ENCODE measurements at places on chromosomes 4 and X.

DNA sequence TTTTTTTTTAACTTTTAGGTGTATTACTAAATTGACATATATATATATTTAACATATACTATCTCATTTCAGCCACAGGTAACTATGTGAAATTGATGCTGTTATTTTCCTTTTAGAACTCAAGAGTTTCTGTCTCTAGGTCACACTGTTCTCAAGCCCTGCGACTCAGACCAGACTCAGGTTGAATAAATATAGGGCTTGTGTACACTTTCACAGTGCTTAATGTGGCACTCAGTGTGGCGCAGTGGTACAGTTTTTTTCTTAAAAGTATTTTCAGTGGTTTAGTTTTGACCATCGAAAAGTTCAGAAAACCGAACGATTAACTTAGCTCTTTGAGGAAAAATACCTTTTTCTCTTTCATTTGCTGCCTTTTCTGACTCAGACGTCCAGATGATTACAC, 24.7 kb downstream of the PACRGL start:
- DNase-seq: no peak

DNA sequence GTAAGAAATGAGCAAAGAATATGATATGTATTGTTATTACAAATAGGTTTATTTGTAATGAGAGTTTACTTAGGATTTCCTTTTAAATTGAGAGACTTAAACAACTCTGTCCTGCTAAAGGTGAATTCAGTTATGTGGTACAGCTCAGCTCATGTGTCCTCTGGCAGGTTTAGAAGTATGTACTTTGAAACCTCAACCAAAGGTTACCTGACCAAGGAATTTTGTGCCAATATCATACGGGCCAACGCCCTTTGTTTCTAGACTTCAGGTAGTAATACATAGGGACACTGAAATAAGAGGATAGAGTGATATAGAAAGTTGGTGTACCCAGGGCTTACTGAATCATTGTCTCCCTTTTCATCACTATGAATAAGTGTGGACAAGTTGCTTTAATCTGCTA, 25.7 kb downstream of the SLAIN2 start:
- no peak for DNase-seq

DNA sequence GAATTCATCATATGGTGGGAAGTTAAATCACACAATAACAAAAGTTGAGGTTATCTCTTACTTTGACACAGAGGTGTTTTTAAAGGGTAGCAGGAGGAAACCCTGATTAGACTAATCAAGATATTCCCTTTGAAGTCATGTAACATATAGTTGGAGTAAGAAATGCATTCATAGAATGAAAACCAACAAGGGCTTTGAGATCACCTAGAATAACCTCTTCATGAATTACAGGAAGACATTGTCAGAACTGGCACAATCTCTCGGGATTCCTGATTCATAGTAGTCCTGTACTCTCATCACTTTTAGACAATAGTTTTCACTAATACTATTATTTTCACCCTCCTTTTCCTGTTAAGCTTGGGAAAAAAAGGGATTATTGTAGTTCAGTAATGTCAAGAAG, 170.2 kb downstream of the PPP3CA start:
- DNase-seq: no peak

DNA sequence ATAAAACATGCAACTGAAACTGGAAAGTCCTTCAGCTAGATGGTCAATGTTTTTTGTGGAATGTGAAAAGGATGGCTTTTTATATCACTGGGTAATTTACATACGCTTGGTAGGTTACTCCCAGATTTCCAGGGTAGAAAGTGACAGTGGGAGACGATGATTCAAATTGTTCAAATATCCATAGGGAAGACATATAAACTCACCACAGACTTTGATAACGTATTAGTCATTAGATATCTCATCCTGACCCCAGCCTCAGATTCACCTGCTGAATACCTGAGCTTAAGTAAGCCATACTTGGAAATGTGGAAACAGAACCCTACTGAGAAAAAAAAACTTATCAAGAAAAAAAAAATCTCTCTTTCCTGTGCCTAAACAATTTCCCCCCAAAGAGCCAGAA, 169.4 kb downstream of the ZNF674 start:
- no peak for DNase-seq

DNA sequence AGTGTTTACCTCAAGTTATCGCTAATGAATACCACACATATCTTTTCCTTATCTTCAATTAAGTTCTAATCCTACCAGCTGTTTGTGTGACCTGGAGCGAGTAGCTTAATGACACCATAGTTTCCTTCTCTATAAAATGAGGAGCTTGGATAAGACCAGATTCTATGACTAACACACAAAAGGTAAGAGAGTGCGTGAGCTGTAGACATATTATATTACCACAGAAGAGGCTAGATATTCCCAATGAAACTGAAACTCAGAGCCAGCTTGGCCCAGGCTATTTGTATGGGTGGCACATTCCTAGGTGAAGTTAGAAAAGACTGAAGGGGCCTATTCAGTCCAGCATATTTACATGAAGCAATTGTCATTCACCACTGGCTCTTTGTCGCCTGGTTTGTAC, 30.2 kb downstream of the ASB5 start:
- DNase-seq: no peak

DNA sequence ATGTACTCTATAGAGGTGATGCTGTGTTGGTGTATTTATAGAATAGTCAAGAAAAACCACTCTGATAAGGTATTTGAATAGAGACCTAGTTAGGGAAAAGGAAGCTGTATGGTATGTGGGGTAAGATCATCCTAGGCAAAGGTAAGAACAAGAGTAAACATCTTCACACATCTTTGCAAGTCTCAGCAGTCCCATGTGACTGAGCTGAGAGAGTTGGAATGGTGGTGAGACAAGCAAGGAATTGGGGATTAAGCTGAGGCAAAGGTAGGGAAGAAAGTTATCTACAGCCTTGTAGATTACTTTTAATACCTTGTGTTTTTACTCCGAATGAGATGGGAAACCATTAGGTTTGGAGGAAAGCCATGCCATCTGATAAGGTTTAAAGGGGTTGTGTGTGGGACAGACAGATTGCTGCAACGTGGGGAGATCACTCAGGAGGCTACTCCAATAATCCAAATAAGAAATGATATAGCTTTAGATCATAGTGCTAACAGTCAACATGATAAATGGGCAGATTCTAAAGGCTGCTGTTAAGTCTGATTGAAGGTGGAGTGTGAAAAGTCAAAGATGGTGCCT, 31.7 kb upstream of the MANBA start:
- DNase-seq: no peak

- no peak for DNase-seq
These were observed 23.9 kb upstream of the CXCL13 start for GRCh38 chr4:77581724-77582123.

- peak; percentile 59 for DNase-seq
These were observed 2.3 kb downstream of the IRF2 start for GRCh38 chr4:184471881-184472613.
